ENCODE measurements at places on chromosomes 1 and 21. TPM values are rescaled to one million over a fixed set of nuclear protein-coding genes. Genes with fewer than 3 reads are reported as not detected.

Gene ETV3L
- total RNA-seq = not detected

Gene TP53BP2
- 57.1 TPM for total RNA-seq

Gene GUCA2A
- total RNA-seq = not detected

Gene GBP6
- 0.31 TPM for total RNA-seq

Gene SAMD11
- not detected for total RNA-seq

Gene SUSD4
- total RNA-seq = 1.1 TPM

Measured in activated naive CD4-positive, alpha-beta T cell treated with anti-CD3 and anti-CD28 coated beads, Interleukin-2, amount 50 U/mL, for 72 hours (primary cell).